ENCODE measurements at places on chromosomes 7 and 10.

- no peak for DNase-seq
Measured at GRCh38 chr7:39624442-39624807, 1.1 kb downstream of the RALA start.

DNA sequence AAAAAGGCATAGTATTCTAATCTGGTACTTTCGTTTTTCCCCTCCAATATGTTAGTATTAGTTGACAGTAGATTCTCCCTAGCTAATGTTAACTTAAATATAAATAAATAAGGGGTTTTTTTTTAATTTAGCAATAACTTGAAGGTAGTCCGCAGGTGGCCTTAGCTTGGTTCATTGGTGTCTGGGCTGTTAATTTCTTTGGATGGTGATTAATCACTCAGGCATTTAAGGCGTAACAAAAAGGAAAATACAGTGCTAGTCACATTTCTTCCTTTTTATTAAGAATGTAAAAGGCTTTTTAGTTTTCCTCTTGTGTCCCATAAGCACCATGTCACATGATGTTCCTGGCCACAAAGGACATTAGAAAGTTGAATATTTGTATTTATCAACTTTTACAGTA is 161.0 kb upstream of the POT1 start:
- DNase-seq: no peak

DNA sequence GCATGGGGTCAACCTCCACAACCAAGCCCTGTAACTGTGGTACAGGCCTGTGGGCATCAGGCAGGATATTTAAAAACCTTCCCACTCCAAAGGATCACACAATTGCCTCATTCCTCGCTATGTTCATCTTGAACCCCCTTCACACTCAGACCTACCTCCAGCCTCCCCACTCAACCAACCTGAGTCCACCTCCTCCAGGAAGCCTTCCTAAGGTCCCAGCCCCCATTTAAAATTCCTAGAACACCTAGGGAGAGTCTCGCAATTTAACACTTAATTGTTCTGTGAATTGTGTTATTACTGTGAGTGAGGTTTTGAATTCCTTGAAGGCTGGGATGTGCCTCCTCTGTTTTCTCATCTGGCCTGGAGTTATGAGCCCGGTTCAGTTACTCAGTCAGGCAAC is 93.1 kb upstream of the SMNDC1 start:
- no peak for DNase-seq

DNA sequence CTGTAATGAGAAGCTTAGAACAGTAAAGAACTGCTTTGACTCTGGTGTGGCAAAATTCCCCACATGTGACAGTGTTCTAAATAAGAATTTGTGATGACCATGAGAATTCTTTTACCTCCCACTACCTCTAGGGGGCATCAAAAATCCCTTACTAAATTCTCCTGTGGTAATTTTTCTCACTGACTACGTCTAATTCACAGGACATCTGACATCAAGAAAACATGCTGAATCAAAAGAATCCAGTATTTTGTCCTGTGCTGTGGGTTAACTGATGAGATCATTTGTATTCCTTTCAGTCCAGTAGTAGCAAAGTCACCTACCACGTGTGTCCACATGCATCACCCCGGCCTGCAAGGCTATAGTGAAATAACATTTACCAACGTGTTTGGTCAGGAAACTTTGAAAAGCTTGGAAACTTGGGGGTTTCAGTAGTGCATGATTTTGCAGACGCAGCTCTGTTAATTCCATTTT is 103.8 kb downstream of the ATE1 start:
- no peak for DNase-seq

DNA sequence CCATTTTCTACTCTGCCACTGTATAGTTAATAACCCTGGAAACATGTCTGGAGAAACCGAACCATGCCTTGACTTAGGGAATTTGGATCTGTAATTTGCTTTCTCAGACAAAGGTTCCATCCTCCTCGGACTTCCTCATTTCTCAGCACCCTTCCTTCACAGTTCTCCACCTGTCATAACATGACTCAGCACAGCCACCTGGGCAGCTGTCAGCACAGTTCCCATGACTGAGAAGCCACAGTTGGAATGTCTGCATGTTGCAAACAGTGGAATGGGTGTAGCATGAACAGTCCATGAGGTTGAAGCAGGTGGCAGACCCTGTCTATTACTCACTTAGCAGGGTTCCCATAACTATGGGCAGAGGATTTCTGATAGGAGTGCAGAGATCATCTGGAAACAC is 634 bp upstream of the OR9A4 start:
- DNase-seq: no peak

GRCh38 chr10:51932530-51932929 is 233.1 kb upstream of the CSTF2T start:
- DNase-seq: no peak
